ENCODE measurements at places on chromosomes 3 and 15.

- DNase-seq: no peak
These were observed 182.7 kb downstream of the MEX3B start for GRCh38 chr15:81863162-81863561.

- DNase-seq: no peak
These were observed 340.8 kb downstream of the LRRC3B start for GRCh38 chr3:26963361-26963743.

GRCh38 chr3:131361464-131362421, 19.8 kb upstream of the NUDT16 start:
- no peak for DNase-seq

DNA sequence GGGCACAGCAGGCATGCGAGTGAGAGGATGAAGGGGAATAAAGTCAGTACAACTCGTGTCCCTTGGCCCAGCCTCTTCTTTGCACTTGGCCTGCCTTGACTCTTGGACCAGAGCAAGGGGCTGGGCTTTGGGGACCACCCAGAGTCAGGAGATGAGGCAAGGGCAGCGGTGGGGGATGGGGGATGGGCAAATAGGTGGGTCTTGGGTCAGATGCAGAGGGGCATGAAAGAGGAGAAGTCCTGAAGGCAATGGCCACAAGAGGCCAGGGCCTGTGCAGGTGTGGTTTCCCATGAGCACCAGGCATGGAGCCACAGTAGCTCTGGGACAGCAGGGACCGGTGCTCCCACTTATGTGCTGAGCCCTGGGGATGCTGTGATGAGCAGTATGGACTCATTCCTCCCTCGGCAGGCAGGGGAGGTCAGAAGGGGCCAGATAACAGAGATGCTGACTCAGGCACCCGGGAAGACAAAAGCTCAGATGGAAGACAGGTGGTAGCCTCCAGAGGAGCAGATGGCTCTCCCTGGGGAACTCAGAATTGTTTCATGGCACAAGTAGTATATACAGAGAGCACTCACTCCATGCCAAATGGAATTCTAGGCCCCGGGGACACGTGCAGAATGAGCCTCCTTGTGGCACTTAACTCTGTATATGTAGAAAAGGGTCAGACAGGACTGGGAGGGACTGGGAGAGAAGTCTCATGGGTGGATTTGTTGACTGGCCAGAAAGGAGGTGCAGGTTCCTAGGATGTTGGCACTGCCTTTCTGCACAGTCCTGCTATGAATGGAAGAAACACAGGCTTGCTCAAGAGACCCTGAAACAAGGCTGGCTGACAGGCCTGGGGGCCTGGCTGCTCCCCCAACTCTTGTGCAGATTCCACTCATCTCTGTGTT, 14.3 kb downstream of the ZBTB47 start:
- DNase-seq: no peak

GRCh38 chr3:188287339-188287738, 133.4 kb downstream of the LPP start:
- DNase-seq: no peak

DNA sequence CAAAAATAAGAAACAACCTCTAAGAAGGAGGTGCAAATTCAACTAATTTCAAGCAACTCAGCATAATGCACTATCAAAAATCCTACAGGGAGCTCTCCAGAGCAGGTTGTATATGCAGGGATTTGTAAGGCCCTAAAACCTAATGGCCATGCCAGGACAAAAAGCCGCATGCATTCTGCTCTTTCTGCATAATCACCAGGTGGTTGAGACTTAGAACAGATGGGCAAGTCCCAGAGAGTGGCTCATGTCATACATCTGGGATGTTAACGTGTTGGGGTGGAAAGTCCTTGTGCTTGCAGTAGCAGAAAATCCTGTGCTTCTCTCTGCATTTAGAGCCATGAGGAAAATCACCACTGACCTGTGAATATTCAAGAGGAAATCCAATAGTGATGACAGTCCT, 1002.9 kb downstream of the AGBL1 start:
- DNase-seq: no peak

GRCh38 chr3:69445498-69445897, 59.6 kb upstream of the FRMD4B start:
- DNase-seq: no peak

GRCh38 chr3:154111365-154111935, 9.7 kb upstream of the ARHGEF26 start:
- no peak for DNase-seq

GRCh38 chr3:147195887-147196286, 210.5 kb downstream of the ZIC4 start:
- no peak for DNase-seq

DNA sequence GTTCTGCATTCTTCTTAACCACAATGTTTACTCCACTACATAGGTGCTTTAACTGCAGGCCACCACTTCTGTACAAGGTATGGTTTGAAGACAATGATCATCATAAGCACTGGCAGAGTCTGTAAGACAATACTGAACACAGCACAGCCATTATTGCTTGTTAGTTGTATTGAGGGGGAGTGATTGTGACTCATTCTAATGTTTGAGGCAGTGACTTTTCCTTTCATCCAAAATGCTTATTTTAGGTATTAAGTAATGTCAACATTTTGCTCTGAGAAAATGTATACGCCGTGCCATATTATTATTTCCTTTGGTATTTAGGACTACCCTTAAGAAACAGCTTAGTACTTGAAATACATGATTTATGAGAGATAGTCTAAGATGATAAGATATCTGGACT, 618.2 kb upstream of the ZNF717 start:
- no peak for DNase-seq

- no peak for DNase-seq
These were observed 89.8 kb downstream of the LRRC3B start for GRCh38 chr3:26712211-26713026.

- no peak for DNase-seq
These were observed 316.2 kb upstream of the UMPS start for GRCh38 chr3:124413989-124414598.

- peak; percentile 8 for DNase-seq
These were observed 16.9 kb downstream of the CEP19 start for GRCh38 chr3:196694941-196695848.

GRCh38 chr3:135083756-135084155, 288.7 kb downstream of the EPHB1 start:
- DNase-seq: no peak

- no peak for DNase-seq
These were observed 117.5 kb downstream of the PGPEP1L start for GRCh38 chr15:98889930-98890695.

GRCh38 chr15:39602143-39602542, 21.3 kb downstream of the THBS1 start:
- no peak for DNase-seq

GRCh38 chr3:71016178-71016845, 567.2 kb downstream of the FOXP1 start:
- DNase-seq: no peak

GRCh38 chr3:78517965-78518364, 1249.8 kb downstream of the ROBO1 start:
- no peak for DNase-seq

- DNase-seq: no peak
These were observed 8.6 kb downstream of the PLA2G4B start for GRCh38 chr15:41847206-41847605.

- no peak for DNase-seq
These were observed 63.9 kb upstream of the RGMA start for GRCh38 chr15:93152951-93153350.

GRCh38 chr3:39343076-39343717, 13.7 kb downstream of the CCR8 start:
- no peak for DNase-seq

DNA sequence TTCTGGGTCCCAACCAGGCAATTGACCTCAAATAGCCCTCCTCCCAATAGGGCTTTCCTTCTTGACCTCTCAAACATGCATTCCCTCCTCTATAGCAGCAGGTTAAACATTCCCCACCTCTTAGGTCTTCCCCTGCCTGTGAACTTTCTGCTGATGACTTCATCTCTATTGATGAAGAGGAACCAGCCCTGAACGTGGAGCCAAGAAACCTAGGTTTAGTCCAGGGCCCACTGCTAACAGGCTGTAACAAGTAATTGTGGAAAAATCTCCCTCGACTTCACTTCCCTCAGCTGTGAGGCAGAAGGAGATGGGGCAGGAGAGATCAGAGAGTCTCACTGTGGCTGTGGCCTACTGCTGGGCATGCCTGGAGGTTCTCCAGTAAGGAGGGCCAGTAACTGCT, 24.7 kb downstream of the ILDR1 start:
- no peak for DNase-seq

DNA sequence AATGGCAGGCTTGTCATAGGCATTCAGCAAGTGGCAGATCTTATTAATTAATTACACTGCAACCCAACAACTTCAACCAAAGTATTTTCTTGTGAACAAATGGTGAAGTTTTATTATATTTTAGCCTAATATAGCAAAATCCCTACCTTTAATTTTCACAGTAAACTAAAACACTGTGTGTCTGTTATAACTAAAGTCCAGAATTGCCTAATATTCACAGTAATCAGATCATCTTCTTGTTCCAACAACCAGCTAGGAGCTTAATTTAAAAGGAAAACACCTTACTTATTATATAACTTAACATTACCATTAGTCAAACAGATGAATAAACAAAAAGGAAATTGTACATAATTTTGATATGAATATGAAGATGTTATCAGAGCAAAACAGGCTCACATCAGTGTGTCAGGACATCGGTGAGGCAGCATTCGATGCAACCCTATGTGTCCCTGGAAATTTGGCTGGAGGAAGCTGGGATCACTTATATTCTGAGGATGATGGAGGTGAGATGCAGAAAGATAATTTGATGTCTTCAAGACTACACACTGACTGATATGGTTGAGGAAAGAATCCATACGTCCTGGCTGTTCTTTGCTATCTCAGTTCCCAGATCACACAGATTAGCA, 189.3 kb upstream of the EIF1B start:
- no peak for DNase-seq

DNA sequence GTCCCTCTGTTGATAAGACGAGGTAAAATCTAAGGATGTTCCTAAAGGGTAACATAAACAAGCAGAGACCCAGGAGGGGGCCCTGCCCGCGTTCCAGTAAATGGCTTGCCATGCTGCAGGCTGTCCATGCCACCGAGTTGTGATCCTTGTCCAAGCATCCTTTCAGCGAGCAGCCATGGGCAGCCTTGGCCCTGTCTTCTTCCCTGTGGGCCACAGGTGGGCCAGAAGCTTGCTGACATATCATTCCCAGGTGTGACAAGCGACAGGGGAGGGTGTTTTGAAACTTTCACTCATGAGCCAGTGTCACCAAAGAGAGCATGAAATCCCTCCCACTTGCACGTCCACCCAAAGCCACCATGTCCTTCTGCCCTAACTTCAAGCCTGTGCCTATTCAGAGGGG, 53.7 kb downstream of the PCSK6 start:
- DNase-seq: no peak

GRCh38 chr3:197352382-197352781, 54.0 kb upstream of the DLG1 start:
- DNase-seq: no peak

- no peak for DNase-seq
These were observed 63.3 kb downstream of the RAD18 start for GRCh38 chr3:8899876-8900460.

GRCh38 chr3:66253790-66254620, 33.2 kb downstream of the SLC25A26 start:
- no peak for DNase-seq

DNA sequence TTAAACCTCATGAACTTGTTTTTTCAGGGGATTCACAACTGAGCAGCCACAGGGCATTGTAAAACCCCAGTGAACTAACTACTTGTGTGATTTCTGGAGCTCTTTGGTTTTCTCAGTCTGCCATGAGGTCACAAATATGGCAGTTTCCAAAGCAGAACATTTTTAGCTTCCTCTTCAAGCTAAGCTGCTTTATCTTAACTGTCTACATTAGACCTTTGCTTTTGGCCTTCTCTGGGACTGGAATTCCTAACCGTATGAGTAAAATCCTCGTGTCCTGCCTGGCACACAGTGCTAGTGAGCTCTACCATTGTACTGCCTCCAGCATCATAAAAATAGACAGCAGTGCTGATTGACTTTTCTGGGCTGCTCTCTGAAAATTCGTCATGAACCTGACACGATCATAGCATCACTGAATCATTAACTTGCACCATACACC, 22.1 kb downstream of the CDIN1 start:
- no peak for DNase-seq

All from stimulated activated CD4-positive, alpha-beta T cell treated with anti-CD3 and anti-CD28 coated beads, Interleukin-1b, Interleukin-23, amount 100 ng/mL, for 1 hour (primary cell).